ENCODE measurements at places on chromosomes 3 and 15.

DNA sequence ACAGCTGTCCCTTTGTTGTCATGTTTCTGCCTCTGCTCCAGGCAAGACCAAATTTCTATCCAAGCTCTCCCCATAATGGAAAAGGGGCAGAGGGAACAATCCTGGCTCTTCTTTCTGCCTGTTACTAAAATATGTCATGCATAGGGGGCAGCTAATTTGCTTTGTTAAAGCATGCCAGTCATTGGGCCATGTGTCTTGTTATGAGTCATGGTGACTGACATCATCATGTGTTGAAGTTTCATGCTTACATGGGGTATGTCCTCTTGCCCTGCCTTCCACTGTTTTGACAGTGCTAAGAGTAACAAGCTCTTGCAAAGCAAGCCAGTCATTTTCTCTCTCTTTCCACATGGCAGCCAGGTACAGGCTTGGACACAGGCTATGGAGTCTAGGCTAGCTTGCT, 268.9 kb downstream of the GABRB3 start:
- DNase-seq, result no peak

DNA sequence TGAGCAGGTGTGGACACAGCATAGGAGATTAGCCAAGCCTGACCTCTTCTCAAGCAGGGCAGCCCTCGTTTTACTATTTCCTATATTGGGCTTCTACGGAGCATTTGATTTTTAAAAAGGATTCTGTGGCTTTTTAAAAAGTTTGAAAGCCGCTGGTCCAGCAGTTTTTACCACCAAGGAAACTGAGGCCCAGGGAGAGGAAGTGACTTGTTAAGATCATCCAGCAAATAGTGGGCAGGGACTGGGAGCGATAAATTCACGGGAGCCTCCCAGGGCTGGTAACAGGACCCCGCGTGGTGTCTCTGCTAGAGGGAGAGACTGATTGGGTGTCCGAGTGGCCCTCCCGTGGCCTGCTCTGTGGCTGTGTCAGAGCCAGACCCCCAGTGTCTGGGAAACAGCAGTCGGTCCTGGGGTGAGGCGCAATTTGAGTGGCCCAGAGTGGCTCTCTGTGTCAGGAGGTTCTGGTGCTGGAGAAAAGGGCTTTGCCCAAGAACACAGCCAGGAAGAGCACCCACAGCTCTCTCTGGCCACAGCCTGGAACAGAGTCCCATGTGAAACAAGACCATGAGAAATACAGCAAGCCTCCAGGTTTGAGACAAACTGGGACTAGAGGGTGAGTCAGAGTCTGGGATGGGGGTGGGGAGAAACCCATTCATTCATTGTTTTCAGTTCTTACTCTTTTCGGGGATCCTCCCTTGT, 4.2 kb downstream of the FURIN start:
- DNase-seq, result peak; percentile 87

DNA sequence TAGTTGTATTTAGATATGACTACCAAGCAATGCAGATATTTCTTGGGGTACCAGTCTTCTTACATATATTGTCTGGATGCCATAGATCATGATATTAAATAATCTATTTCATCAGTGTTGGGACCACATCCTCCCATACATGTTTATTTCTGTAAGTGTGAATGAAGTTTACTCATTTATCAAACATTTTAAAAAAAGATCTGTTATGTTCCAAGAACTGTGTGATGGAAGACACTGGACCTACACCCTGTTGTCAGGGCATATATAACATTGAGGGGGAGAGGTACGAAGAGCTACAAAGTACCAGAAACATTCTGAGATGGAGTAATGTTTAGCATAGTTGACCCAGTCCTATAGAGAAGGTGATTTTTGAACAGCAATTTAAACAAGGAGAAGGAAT, 26.6 kb downstream of the MBNL1 start:
- DNase-seq, result no peak

DNA sequence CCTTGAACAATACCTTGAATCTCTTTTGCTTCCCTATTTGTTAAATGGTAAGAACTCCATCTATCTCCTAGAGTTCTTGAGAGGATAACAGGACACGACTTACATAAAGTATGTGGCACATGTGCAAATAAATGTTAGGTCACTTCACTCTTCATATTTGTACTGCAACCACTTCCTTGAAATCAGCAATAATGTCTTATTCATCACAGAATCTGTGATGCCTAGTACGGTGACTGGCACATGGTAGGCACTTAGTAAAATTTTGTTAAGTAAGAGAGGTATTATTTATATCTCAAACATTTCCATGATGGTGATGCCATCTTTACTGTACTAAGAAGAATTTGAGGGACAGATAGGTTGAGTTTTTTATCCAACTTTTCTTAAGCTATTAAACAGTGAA, 14.3 kb downstream of the CD47 start:
- no peak for DNase-seq

GRCh38 chr3:73530022-73530396, 94.7 kb downstream of the PDZRN3 start:
- DNase-seq, result no peak

DNA sequence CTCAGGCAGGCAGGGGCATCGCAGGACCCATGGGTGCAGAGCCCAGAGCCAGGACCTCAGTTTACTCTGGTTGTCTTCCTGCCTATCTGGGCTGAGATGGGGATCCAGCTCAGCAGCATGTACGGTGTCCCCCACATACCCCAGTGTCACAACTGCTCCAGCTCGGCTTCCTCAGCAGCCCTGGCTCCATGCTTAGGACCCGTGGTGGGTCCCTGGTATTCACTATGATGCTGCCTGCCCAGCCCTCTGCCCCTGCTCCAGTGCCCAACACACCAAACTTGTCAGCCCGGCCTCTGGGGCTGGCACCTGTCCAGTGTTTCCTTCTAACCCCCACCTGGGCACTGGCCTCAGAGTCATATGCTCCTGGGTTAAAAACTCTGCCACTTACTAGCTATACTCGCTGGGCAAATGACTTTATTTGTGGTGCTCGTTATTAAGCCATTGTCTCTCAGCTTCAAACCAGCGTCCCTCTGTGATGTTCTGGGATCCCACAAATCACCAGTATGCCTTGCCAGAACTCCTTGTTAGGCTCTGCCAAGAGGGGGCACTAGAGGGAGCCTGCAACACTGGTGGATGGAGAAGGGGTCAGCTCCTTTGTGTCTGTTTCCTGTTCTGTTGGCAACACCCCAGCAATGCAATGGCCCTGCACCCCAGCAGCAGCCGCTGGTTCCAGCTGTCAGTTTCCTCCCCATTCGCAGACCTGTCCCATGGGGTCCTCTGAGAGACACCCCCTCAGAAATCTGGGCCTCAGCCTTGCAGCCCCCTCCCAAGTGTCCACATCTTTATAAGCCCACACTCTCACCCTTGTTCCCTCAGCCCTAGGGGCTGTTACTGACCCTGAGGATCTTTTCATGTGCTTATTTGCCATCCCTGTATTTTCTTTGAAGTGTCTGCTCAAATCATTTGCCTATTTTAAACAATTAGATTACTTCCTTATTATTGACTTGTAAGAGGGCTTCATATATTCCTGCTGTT, 24.1 kb upstream of the MRPS22 start:
- DNase-seq, result peak; percentile 14

GRCh38 chr3:14358426-14359211, 43.8 kb upstream of the SLC6A6 start:
- DNase-seq, result no peak

DNA sequence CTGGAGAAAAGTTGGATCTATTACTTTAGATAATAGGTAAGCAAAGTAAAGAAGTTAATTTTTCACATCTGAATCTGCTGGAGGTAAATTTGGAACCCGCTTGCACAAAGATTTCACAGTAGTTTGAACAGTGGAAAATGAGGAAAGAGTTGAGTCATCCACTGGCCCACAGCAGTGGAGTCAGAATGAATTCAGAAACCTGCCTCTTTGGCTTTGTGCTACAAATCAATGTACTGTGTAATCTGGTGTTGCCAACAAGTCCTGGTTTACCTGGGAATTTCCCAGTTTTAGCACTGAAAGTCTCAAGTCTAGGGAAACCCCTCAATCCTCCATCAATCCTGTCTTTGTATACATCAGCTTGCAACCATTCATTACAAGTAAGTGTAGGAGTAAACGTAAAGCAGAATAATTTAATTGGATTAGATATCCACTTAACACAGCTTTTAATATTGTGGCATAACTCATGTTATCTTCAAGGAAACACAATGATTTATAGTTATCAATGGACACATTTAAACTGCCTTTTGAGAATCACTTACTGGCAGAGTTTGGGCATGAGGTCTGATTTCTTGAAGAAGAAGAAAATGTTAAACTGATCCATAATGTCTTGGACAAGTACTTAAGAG, 100.6 kb downstream of the DCLK3 start:
- no peak for DNase-seq

GRCh38 chr15:33374226-33374914, 63.6 kb downstream of the RYR3 start:
- DNase-seq, result peak; percentile 32

DNA sequence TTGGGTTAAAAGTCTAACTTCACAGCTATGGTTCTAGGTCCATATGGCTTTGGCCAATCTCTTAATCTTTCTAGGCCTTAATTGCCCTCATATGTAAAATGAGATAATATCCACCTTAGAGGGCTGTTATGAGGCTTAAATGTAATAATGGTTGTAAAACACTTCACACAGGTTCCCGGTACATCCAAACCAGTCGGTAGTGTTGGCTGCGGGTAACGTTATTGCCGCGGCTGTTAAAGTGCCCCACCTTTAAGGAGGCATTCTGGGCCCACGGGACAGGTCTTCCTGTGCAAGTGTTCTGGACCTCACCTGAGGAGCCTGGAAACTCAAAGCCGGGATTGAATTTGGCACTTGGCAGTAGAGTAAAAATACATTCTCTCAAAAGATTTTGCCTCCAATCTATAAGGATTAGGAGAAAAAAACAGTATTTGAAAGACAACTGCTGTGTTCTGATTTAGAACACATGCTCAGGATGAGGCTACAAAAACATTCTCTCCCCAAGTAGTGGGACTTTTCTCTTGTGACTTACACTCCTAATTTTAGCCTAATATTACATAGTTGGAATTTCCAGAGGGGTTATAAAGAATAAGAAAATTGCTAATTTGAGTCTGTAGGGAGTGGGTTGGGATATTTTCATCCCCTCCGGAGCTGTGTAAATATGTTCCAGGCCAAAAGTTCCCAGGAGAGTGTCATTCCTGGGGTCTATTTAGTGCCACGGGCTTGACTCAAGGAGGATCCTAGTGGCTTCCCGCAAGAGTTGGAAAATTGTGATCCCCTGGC, 44.9 kb upstream of the TSEN2 start:
- DNase-seq, result peak; percentile 59

- no peak for DNase-seq
Observed at GRCh38 chr15:51299187-51300015, 39.0 kb downstream of the CYP19A1 start.

- DNase-seq, result no peak
Observed at GRCh38 chr3:81105789-81106488, 655.5 kb downstream of the GBE1 start.

DNA sequence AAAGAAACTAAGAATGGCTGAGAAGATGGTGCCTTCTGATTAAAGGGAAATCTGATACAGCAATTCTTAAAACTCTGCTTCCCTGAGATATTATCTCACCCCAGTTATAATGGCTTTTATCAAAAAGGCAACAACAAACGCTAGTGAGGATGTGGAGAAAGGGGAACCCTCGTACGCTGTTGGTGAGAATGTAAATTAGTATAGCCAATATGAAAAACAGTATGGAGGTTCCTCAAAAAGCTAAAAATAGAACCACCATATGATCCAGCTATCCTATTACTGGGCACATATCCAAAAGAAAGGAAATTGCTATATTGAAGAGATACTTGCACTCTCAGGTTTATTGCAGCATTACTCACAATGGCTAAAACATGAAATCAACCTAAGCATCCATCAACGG, 65.1 kb downstream of the GOLIM4 start:
- DNase-seq, result peak; percentile 53

DNA sequence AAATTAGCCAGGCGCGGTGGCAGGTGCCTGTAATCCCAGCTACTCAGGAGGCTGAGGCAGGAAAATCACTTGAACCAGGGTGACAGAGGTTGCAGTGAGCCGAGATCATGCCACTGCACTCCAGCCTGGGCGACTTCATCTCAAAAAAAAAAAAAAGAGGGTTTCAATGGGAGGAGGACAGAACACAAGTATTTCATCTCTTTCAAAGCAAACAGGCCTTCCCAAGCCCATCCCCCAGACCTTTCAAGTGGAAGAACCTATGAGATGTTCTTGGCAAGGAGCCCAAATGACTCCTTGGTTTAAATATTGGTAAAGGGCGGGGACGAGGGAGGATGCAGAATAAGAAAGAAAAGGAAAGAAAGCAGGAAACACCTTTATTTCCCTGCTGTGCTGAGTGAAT, 62.2 kb upstream of the MCF2L2 start:
- no peak for DNase-seq

DNA sequence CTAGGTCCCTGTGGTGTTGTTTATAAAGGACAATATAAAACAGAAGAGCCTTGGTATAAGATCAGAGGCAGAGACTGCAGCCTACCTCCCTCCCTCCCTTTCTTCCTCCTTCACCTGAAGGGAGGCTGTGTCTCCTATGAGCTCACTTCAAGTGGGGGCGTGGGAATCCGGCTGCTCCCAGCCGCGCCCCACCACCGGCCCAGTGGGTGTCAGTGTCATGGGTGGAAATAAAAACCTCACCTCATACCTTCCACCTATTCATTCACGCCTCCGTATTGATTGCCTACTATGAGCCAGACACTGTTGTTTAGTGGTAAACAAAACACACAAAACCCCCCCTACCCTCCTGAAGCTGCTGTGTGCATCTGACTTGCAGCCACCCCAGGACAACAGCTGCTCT, 181.9 kb downstream of the PDZRN3 start:
- DNase-seq, result no peak

- no peak for DNase-seq
Observed at GRCh38 chr3:12944413-12944812, 103.0 kb upstream of the RPL32 start.

DNA sequence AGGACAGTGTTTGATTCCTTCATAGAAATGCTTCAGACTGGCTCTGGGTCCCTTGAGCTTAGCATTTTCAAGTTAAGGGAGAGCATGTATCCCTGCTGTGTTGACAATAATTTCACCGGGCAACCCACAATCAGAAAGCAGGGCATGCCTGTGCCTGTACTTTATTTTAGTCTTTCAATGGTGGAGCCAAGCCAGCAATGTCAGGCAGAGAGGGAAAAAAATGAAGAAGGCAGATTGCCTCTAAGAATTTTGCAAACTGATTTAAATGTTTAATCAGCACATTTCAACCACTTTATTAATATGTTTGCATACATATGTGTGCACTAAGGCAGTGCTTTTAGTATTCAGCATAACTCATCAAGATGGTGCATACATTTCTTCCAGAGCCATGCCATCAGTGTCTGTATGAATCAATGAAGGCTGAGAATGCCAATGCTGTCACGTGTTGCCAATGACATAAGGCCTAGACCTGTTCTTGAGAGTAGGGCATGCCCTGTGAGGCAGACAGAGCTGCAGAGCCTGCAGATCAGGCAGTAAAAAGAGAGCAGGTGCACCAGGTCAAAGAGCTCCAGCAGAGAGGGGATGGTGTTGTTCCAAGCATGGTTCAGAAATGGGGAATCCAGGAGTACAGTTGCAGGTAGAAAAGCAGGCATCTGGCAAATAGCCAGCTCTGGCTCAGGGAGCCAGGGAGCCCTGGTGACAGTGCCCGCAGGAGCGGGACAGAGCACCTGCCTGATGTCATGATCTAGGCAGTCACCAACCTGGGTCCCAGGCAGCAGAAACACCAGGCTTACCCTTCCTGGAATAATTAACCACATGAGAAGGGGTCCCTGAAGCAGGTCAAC, 508.5 kb downstream of the GABRG3 start:
- DNase-seq, result no peak

GRCh38 chr15:90694987-90695386, 22.2 kb upstream of the BLM start:
- no peak for DNase-seq

All from suppressor macrophage treated with lipopolysaccharide for 1 hour (primary cell).